WTC11 (cell line): ENCODE measurements at places on chromosomes 3 and 15. TPM values are rescaled to one million over a fixed set of nuclear protein-coding genes. Genes with fewer than 3 reads are reported as not detected.

DNA sequence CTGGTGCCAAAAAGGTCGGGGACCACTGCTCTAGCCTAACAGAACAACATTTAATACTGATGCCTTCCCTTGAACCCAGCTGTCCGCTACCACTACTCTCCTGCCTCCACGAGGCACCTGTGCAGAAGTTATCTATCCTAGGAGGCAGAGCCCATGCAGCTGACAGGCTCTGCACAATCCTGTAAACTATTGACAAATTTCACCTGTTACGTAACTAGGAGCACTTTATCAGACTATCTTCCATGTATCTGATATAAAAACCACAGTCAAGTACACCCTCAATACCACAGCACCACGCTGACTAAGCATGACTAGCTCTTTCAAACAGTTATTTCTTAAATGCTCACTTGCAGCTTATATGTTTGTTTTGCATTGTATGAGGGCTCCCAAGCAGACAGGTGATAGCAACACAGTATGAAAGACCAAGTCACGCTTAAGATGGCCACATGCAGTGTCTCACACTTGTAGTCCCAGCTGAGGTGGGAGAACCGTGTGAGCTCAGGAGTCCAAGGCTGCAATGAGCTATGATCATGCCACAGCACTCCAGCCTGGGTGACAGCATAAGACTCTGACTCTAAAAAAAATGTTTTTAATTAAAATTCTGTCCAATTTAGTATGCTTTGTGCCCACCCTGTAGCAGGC, 4.5 kb upstream of the IL17RC start:
- peaks cover 3% of the 10 kb centered on the region; the same call in 1 of the 2 replicates for H3K27me3 ChIP-seq
- DNase-seq, result no peak
- peaks cover 18% of the 10 kb centered on the region for H3K4me1 ChIP-seq
- no peaks in the 10 kb centered on the region for H3K36me3 ChIP-seq
- H3K27ac ChIP-seq, result no peak overlapping the region

DNA sequence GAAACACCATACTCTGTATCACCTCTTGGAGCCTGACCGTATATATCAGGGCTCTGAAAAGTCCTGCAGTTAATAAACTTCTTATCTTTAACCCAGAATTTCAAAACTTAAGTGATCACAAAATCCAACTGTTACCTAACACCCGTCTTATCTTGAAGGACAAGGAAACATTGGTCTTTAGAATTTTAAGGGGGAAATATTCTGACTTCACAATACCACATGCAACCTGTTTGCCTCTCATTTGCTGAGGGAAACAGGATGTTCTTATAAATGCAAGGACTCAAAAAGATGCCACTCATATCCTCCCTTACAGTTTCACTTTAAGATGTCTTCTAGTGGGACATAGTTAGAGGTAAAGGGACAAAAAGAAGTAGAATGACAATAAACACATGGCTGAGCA, 67.9 kb downstream of the CRTC3 start:
- DNase-seq, result no peak
- H3K4me1 ChIP-seq, result peaks cover 21% of the 10 kb centered on the region
- H3K4me3 ChIP-seq, result no peak overlapping the region
- no peak overlapping the region for H3K27ac ChIP-seq

DNA sequence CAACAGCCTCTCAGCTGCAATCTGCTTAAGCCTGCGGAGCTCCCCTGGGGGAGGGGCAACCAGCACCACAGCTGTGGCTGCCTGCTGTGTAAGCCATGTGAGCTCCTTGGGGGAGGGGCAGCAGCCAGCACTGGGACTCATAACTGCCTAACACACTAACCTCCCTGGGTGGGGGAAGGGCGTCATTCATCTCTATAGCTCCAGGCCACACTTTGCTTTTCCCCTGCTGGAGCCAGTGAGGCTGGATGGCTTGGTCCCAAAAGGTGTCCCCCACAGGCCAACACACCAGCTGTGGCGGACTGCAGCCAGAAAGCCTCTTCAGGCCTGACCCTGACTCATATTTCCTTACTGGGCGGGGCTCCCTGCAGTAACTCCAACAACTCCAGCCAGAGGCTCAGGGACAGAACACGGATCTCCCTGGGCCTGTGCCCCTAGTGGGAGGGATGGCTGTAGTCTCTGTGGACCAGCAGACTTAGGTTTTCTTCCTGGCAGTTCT, 129.8 kb downstream of the PPM1L start:
- no peak overlapping the region for H3K27ac ChIP-seq
- DNase-seq, result peak; percentile 70
- H3K36me3 ChIP-seq, result peaks cover 30% of the 10 kb centered on the region
- peaks cover 28% of the 10 kb centered on the region for H3K4me1 ChIP-seq

DNA sequence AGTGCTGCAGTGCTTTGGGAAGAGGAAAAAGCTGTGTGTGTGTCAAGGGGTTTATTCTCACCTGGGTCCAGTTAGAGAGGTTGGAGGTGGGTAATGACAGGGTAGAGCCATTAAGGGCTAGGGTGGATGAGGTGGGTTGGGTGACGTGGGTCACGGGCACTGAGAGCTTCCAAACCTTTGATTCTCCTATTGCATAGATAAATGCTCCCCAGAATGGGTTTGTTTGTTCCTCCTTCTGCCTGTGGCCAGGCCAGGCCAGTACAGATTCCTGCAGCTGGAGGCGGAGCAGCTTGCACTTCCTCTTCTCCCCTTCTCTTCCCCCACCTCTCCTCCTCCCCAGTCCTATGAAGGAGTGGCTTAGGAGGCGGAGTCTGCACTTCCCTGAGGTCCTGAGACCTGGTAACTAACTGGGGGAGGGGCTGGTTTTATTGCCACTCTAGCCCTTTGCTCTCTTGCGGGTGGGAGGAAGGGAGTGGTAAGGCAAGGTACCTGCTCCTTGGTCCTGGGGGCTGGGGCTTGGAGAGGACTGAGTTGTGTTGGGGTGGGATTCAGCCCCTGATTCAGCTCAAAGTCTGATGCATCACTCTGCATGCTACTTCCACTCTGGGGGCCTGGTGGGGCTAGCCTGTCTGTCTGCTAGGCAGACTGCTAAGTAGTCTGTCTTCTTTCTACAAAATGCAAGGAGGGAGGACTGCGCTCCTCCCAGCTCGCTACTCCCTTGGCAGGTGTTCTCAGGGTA, 3.5 kb downstream of the SPINT1 start:
- peaks cover 41% of the 10 kb centered on the region for H3K4me1 ChIP-seq
- DNase-seq, result no peak
- no peaks in the 10 kb centered on the region for H3K27me3 ChIP-seq
- H3K36me3 ChIP-seq, result peaks cover 31% of the 10 kb centered on the region
- H3K27ac ChIP-seq, result peak overlapping the region; percentile 57

- DNase-seq, result no peak
- no peaks in the 10 kb centered on the region for H3K27me3 ChIP-seq
- H3K27ac ChIP-seq, result no peak overlapping the region
- no peaks in the 10 kb centered on the region for H3K36me3 ChIP-seq
Observed at GRCh38 chr3:42827654-42828053, 18.4 kb downstream of the ACKR2 start.

GRCh38 chr3:126538966-126539365, 15.0 kb downstream of the CHST13 start:
- H3K4me1 ChIP-seq, result no peaks in the 10 kb centered on the region
- DNase-seq, result no peak
- H3K27ac ChIP-seq, result no peak overlapping the region

DNA sequence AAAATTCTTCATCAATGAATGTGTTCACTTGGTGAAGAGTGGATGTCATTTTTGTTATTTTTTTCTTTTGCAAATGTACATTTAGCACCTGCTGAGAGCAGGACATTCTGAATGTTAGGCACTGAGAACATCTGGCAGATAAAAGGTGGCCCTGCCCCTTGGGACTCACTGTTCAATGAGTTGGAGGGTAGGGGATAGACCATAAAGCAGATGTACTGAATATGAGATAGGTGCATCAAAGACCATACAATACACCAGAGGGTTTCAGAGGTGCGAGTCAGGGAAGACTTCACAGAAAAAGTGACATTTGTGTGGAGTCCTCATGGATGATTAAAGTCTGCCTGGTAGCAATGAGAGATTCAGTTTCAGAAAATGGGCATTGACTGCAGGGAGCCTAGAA, 34.2 kb downstream of the EEFSEC start:
- no peak overlapping the region for H3K4me3 ChIP-seq
- no peak for DNase-seq
- H3K36me3 ChIP-seq, result no peaks in the 10 kb centered on the region

GRCh38 chr3:10888518-10889090, 72.6 kb downstream of the SLC6A11 start:
- H3K4me3 ChIP-seq, result no peak overlapping the region
- DNase-seq, result no peak
- peaks cover 55% of the 10 kb centered on the region for H3K27me3 ChIP-seq
- H3K4me1 ChIP-seq, result no peaks in the 10 kb centered on the region
- H3K36me3 ChIP-seq, result peaks cover 3% of the 10 kb centered on the region; the same call in 1 of the 2 replicates
- H3K27ac ChIP-seq, result no peak overlapping the region

DNA sequence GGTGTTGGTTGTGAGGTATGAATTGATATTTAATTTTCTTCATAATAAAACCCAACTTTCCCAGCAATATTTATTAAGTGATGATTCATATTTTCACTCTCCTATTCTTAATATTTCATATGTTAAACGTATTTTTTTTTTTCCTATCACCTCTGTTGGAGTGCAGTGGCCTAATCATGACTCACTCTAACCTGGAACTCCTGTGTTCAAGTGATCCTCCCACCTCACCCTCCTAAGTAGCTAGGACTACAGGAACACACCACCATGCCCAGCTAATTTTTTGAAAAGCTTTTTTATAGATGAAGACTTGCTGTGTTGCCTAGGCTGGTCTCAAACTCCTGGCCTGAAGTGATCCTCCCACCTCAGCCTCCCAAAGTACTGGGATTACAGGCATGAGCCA, 8.6 kb downstream of the PARP15 start:
- DNase-seq, result no peak
- H3K27me3 ChIP-seq, result no peaks in the 10 kb centered on the region
- peaks cover 27% of the 10 kb centered on the region for H3K36me3 ChIP-seq
- no peak overlapping the region for H3K4me3 ChIP-seq
- peaks cover 19% of the 10 kb centered on the region for H3K4me1 ChIP-seq
- H3K27ac ChIP-seq, result no peak overlapping the region

DNA sequence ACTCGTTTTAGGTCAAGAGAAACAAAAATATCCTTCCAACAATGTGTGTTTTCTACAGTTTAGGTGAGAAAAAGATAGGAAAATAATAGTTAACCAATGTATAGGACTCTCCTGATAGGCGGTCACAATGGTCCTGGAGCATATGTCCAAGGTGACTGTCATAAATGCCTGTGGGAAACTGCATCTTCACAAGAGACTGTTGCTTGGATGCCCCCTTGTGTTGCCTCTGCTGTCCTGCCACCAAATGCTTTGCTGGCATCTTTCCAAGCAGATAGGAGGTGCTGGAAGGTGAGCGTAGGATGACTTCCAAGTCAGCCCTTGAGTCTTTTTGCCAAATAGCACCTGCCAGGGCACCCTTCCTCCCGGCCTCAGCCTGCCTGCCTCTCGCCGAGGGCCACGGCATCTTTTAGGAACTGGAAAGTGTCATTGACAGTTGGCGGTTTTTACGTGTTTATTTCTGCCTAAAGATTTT, 24.1 kb upstream of the SACM1L start:
- peaks cover 24% of the 10 kb centered on the region for H3K36me3 ChIP-seq
- H3K27ac ChIP-seq, result no peak overlapping the region
- H3K4me3 ChIP-seq, result no peak overlapping the region
- H3K27me3 ChIP-seq, result no peaks in the 10 kb centered on the region
- DNase-seq, result peak; percentile 50

GRCh38 chr15:56040081-56041035, 46.9 kb upstream of the NEDD4 start:
- no peak for DNase-seq
- no peaks in the 10 kb centered on the region for H3K36me3 ChIP-seq
- H3K4me1 ChIP-seq, result peaks cover 16% of the 10 kb centered on the region

DNA sequence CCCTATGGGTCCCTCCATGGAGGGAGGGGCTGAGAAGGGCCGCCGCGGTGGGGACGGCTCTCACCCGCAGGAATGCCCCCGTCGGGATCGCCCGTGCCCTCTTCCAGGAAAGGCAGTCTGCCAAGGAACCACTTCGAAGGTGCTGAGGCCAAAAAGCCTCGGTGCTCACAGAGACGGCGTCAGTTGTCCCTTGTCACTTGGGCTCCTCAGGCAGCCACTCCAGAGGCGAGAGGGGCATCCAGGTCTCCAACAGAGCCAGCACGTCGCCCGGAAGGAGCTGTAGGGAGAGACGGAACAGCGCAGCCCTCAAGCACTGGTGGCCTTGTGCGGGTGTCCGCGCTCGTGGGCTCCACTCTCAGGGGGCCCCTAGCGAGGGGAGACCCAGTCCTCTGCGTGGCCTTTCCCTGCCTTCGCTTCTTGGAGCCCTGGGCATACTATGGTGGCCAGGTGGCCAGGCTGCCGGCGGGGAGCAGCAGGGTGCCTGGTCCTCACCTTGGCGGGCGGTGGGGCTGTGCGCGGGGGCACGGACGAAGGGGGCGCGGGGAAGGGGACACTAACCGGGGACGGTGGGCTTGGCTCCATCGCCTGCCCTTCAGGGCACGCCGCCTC, 994 bp downstream of the MESP1 start:
- no peak overlapping the region for H3K27ac ChIP-seq

DNA sequence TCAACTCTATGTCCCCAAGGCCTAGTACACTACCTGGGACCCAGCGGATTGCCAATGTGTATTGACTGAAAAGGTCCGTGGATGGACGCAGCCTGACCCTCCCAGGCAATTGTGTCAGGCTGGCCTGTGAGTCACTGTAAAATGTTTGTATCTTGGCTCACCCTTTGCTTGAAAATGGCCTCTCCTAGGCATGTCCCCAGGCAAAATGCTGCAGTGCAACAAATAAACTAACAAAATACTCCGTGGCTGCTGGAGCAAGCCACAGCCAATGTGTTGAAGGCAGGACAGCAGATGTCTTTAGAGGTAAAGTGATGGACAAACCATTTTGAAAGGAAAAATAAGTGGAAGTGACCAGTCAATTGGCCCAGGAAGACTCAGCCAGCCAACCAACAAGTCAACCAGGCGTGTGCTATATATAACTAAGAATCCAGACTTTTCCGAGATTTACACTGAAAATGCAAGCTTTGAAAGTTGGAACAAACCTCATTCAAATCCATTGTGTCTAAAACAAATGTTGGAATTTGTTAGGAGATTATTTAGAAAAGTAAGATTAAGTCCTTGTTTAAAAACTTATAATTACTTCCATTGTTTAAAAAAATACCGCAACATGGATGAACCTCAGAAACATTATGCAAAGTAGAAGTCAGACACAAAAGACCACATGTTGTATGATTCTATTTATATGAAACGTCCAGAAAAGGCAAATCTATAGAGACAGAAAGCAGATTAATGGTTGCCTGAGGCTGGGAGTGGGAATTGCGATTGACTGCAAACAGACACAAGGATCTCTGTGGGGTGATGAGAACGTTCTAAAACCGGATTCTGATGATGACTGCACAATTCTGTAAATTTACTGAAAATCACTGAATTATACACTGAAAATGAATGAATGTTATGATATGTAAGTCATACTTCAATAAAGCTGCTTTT, 191.2 kb downstream of the TLE3 start:
- H3K36me3 ChIP-seq, result no peaks in the 10 kb centered on the region
- H3K27me3 ChIP-seq, result peaks cover 11% of the 10 kb centered on the region
- peaks cover 28% of the 10 kb centered on the region for H3K4me1 ChIP-seq
- no peak overlapping the region for H3K4me3 ChIP-seq

GRCh38 chr3:158005391-158006100, 100.7 kb downstream of the SHOX2 start:
- H3K4me3 ChIP-seq, result no peak overlapping the region
- DNase-seq, result no peak
- H3K4me1 ChIP-seq, result no peaks in the 10 kb centered on the region
- H3K27me3 ChIP-seq, result no peaks in the 10 kb centered on the region; the same call in 1 of the 2 replicates
- no peak overlapping the region for H3K27ac ChIP-seq

The DUSP7 gene
- total RNA-seq, result 15.9 to 18.8 TPM (median 16.2 TPM) in 3 replicates

The WNT7A gene
- 0.04 to 0.07 TPM in 2 of 3 replicates, not detected in the other for total RNA-seq

The EMC7 gene
- 31.5 to 34.6 TPM (median 32.1 TPM) in 3 replicates for total RNA-seq

The KCNAB1 gene
- 0.41 to 1.1 TPM (median 1.0 TPM) in 3 replicates for total RNA-seq

The UROC1 gene
- total RNA-seq, result 0.09 TPM in 1 of 3 replicates, not detected in the others

The CLK3 gene
- total RNA-seq, result 45.2 to 48.1 TPM (median 46.3 TPM) in 3 replicates

The EPHB3 gene
- 5.3 to 11.4 TPM (median 6.3 TPM) in 3 replicates for total RNA-seq

The PRSS50 gene
- total RNA-seq, result 0.70 to 1.4 TPM (median 1.2 TPM) in 3 replicates

The LRRC58 gene
- total RNA-seq, result 15.1 to 15.8 TPM (median 15.8 TPM) in 3 replicates

The SAXO2 gene
- 1.9 to 3.8 TPM (median 2.7 TPM) in 3 replicates for total RNA-seq

The GMNC gene
- 0.07 to 0.39 TPM (median 0.25 TPM) in 3 replicates for total RNA-seq
